Bronchial epithelial cell (primary cell): ENCODE measurements at places on chromosomes 2 and 18. TPM values are rescaled to one million over a fixed set of nuclear protein-coding genes. Genes with fewer than 3 reads are reported as not detected.
A peak's percentile ranks its signal among the peaks of the same experiment; 100 is the strongest.

GRCh38 chr2:105538840-105539239 lies 140.0 kb upstream of the FHL2 start:
- DNase-seq: no peak

- DNase-seq: no peak
These were observed 1.7 kb upstream of the ZNF24 start for GRCh38 chr18:35345950-35346349.

GRCh38 chr18:63646936-63647335 lies 2.9 kb upstream of the SERPINB4 start:
- DNase-seq: peak; percentile 37

- no peak for DNase-seq
These were observed 598.1 kb upstream of the LRRTM4 start for GRCh38 chr2:78120275-78120674.

DNA sequence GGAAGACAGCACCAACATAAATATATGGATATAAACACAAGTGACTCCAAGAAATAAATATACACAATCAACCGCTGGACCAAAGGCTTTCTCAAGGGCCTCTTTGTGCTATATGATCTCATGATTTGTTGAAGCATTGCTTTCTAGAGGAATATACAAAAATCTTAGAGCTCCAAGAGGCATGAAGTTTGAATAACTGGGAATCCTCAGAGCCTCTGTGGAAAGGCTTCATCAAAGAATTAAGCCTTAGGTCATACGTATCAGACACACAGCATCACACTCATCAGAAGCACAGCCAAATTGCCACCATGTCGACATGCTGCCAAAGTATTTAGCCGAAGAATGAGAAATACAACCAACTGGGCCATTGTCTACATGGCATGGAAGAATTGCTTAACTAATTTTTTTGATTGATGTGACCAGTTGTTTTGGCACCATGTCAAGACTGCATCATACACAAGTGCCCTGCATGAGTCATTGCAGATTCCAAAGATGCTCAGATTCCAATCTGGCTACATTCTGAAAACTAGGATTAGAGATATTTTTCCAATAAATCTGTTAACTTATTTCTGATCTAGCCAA lies 860.6 kb upstream of the ZEB2 start:
- peak; percentile 81 for DNase-seq

DNA sequence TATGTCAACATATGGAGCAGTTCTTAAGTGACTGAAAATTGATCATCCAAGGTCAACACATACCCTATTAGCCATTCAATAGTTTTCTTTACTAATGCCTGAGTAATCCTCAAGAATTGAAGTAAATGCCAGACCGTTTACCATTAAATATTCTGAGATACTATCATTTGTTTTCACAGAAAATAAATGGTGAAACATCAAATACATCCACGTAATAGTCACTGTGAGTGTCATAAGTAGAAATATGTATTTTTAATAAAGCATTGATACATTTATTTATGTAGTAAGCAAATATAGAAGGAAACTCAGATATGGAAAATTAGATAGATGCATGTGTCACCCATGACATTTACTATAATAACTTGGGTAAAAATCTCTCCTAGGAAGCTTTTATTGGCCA lies 927.8 kb upstream of the NRXN1 start:
- no peak for DNase-seq

DNA sequence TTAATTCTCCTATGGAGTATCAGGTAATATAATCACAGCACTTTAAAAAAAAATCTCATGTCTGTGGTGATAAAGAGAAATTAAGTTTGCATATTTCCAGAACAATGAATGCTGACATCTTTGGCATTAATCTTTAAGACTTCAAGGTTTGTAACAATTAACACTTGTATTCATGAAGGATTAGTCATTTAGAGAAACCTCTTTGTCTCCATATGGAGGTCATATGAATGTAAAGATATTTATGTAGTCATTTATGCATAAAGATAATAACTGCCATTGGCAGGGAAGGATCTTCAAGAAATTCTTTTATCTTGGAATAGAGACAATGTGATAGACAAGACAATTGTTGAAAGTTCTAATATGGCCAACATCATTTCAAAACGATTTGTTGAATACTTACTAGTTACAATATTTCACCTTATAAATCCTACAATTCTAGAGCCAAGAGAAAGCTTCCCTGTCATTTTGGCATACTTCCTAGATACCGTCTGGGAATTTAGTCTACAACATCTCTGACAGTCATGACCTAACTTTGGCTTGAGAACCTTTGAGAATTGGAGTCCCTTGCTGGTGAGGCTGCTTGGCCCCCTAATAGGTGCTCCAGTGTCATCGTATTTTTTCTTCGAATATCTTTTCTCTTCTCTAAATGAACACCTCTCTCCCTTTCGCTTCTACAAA lies 33.6 kb downstream of the RASGRP3 start:
- DNase-seq: no peak

GRCh38 chr18:77210249-77210648 lies 39.4 kb upstream of the GALR1 start:
- DNase-seq: no peak

GRCh38 chr18:59690996-59691395 lies 6.2 kb downstream of the CCBE1 start:
- peak; percentile 86 for DNase-seq

Gene PIEZO2
- under 0.01 and 1.3 TPM in 2 replicates for total RNA-seq

Gene REG1B
- not detected in 2 replicates for total RNA-seq

Gene NGEF
- 0.53 and 6.1 TPM in 2 replicates for total RNA-seq

Gene TGFBRAP1
- 10.8 and 13.7 TPM in 2 replicates for total RNA-seq

Gene MATN3
- 0.26 and 1.0 TPM in 2 replicates for total RNA-seq

Gene FOXD4L1
- total RNA-seq: 0.13 and 0.26 TPM in 2 replicates

Gene POTEC
- under 0.01 TPM in 1 of 2 replicates, not detected in the other for total RNA-seq

Gene ZDBF2
- total RNA-seq: 7.4 and 7.7 TPM in 2 replicates

Gene IL1B
- total RNA-seq: 22.6 and 41.0 TPM in 2 replicates

Gene AQP12B
- not detected in 2 replicates for total RNA-seq

Gene ZBTB7C
- total RNA-seq: under 0.01 and 1.2 TPM in 2 replicates
